ENCODE measurements at places on chromosomes 2 and 18. TPM values are rescaled to one million over a fixed set of nuclear protein-coding genes. Genes with fewer than 3 reads are reported as not detected.

IL36A gene
- not detected for total RNA-seq

DNA sequence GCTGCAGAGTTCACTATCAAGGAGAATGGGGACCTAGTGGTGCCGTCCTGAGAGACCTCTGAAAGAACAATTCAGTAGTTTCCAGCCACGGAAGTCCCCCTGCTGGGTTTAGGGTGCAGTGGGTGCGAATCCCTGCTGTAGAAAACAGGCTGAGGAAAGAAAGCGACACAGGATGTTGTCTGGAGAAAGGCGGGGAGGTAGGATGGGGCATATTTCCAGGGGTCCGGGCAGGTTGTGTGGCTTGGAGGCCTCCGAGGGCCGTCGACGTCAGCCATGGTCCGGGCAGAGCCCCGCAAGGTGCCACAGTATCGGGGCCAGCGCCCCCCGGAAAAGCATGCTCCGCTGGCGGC lies 807 bp upstream of the CREB1 start:
- DNase-seq, result peak; percentile 33

DNA sequence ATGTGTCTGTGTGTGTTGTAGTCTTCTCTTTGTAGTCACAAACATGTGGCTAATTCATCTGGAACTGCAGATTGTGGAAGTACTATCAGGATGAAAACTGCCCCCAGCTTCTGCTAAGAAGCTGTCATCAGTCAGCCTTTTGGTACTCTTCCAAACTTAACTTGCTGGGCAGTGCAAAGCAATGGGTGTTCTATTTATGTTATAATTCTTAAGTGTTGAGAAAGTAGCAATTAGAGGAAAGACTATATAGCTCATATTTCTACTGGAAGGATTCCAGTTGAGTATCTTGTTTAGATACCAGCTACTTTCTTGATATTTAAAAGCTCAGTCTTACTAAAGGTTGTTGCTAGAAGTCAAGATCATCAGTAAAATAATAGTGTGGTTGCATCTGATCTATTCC lies 52.1 kb downstream of the SLC38A11 start:
- DNase-seq, result no peak

GRCh38 chr2:195044801-195045200 lies 612.2 kb upstream of the SLC39A10 start:
- DNase-seq, result no peak

DNA sequence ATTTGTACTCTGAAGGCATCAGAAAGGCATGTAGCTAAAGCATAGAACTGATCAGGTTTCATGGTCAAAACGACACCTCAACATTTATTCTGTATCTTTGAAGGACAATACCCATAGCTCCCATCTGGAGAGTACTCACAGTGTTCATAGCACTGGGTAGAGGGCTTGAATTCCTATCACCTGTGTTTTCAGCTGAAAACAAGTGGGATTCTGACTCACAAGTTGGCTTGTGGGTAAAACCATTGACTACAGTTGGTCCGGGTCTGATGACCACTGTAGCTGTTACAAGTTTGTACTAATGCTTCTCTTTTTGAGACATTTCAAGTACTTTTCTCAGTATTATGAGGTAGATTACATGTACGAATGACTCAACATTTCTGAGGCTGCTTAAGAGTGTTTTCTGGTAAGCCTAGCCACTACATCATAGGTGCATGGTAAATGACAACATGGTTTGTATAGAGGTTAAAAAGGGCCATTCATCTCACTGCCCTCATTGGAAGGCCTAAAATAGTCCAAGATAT lies 68.6 kb upstream of the PELI1 start:
- no peak for DNase-seq

GRCh38 chr18:58216071-58216481 lies 172.1 kb downstream of the NEDD4L start:
- DNase-seq, result no peak

Data from dermis microvascular lymphatic vessel endothelial cell (primary cell).